Uterus (tissue), 4 donors: ENCODE measurements at places on chromosomes 5 and 9.

- DNase-seq = no peak
Measured at GRCh38 chr9:79673614-79674013, 101.8 kb downstream of the TLE4 start.

- DNase-seq = no peak
Measured at GRCh38 chr5:138282920-138283742, 8.7 kb upstream of the GFRA3 start.

DNA sequence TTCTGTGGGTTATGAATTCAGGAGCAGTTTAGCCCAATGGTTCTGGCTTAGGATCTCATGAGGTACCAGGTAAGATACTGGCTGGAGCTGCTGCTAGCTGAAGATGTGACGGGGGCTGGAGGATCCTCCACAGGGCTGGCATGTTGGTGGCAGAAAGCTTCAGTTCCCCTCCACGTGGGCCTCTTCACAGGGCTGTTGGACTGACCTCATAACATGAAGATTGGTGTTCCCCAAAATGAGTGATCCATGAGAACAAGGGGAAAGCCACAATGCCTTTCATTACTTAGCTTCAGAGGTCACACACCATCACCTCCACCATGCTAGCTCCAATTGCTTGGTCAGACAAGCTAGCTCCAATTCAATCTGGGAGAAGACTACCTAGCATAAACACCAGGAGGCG is 8.5 kb upstream of the S100Z start:
- no peak for DNase-seq

DNA sequence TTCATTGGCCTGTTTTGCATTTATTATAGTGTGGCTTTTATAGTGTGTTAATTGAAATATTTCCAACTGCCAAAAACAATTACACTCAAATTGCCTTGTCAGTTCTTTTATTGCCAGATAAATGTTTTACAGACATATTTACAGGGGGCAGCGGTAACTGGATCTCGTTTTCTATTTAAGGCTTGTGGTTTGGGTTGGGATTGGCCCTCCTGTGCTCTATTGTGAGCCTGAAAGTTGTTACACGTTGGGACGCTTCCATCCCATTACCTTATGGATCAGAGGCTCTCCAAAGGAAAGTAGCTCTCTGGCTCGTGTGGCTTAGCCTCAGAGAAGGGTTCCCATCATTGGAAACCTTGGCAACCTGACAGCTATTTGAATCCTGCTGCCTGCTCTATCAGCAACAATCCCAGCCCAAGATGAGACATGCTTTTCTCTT is 20.8 kb downstream of the DNAI1 start:
- no peak for DNase-seq

DNA sequence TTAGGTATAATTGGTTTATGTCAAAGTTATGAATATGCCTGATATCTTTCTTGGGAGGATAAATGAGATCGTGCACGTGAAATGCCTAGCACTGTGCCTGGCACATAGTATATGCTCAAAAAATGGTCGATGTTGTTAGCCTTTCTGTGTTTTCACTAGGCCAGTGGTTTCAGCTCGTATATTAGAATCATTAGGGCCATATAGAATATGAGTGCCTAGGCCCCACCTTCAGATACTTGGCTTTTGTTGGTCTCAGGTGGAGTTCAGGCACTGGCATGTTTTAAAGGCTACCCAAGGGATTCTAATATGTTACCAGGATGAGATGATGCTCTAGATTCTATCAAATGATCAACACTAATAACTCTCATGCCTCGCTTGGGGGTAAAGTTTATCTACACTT is 56.8 kb downstream of the ELL2 start:
- no peak for DNase-seq

DNA sequence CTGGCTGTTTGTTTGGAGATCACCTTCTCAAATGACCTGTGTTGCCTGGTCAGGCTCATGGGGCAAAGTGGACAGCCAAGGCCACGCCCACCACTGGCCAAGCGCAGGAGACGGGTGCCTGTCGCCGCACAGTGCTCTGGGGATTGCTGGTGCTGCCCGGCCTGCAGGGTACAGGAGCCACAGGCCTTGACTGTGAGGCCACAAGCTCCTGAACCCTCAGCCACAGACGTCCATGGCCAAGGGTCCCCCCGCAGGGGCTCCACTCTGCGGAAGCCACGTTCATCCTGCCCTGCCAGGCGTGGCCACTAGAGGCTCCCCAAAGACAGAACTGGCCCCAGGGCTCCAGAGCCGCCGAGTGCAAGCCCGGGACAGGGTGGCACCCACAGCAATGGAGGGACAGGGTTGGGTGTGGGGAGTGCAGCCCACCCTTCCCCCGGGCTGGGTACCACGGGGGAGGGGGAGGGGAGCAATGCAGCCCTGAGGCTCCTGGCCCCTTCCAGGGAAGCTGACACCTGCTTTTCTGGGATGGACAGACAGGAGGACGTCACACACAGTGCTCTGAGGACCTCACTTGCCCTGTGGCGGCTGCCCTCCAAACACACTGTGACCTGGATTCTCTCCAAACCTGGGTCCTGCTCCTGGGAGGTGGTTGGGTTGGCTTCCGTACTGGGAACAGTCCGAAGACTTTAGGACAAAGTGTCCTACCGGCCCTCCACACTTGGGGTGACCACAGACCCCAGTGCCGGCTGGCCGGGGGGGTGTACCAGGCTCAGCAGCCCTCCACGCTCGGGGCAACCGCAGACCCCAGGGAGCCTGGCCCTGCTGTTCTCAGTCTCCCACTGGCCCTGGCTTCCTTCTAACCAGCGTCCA is 21.5 kb downstream of the TPPP start:
- DNase-seq = peak; percentile 65

GRCh38 chr9:98347642-98348041 is 92.2 kb upstream of the TBC1D2 start:
- no peak for DNase-seq

DNA sequence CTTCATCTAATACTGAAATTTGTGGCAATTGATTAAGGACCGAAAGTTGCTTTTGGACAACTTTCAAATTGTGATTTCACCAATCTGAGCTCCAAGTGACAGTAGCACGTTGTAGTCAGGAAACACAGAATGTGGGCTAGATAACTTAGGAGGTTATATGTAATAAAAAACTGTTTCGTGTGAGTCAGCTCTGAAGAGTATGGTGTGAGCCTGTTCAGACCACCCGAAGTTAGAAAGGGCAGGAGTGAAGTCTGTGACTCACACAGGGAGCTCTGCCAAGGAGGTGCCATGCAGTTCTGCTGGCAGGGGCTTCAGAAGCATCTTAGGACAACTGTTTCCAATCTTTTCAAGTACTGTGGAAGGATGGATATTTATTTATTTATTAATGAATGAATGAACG is 16.4 kb upstream of the ZBTB34 start:
- DNase-seq = no peak

DNA sequence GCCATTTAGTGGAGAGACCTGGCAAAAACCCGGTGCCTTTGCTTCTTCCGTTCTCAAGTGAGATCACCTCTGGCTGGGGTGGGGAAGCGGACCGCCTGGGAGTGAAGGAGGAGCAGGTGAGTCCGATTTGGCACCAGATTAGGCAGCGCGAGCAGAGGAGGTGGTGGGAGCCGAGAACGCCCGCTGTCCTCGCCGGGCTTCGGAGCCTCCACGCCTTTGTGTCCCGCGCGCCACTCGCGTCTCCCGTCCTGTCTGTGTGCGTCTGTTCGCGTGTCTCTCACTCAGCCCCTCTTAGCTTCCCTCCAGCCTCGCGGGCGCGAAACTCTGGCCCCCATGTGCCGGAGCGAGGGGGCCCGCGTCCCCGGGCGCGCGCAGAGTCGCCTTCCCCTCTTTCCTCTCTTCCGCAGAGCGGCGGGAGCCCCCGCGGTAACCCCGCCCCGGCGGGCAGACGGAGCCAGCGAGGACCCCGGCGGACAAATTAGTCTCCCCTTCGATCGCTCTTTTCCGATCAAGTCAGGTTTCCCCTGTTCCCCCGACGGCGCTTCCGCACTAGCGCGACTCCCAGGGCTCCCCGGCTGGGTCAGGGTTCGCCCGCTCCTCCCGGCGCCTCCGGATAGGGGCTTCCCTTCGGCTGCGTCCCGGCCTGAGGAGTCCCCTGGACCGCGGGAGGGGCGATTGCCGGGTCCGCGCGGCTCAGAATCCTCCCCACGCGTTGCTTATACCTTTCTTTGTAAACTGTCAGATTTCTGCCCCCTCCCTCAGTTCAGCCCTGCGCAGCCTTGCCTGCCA is 7.1 kb downstream of the POU4F3 start:
- no peak for DNase-seq

GRCh38 chr9:93005876-93006275 is 52.6 kb upstream of the SUSD3 start:
- DNase-seq = no peak

DNA sequence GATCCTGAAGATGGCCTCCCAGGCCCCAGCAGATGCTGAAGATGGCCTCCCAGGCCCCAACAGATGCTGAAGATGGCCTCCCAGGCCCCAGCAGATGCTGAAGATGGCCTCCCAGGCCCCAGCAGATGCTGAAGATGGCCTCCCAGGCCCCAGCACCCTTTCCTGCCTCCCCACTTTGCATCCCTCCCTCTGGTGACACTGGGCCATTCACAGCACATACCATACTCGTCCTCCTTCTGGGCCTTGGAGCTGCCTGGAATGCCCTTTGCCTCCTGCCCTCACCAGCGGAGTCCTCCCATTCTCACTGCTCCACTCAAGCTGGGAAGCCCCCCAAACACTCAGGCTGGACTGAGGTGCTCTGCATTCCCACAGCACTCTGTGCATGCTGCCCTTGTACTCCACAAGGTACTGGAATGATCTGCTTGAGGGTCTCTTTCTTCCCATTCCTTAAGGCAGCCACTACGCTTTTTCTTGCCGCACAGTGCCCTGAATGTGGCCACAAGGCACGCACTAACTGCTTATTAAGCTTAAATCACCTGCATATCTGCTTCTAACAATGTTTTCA is 550.0 kb downstream of the BNC2 start:
- no peak for DNase-seq

DNA sequence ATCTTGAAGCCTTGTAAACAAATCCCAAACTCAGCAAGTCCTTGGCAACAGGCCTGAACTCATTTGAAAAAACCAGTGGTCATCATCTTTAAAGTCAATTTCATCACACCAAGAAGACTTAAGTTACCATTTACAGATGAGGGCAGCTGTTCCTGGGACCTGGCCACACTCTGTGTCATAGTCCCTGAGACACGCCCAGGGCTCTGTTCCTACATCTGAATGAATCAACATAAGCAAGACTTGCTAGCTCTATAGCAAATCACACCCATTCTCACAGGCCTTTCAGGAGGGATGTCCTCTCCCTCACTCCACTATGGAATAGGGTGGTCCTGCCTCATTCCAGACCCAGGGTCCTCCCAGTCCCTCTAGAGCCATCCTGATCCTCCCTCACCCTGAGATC is 142.8 kb downstream of the NSG2 start:
- no peak for DNase-seq

DNA sequence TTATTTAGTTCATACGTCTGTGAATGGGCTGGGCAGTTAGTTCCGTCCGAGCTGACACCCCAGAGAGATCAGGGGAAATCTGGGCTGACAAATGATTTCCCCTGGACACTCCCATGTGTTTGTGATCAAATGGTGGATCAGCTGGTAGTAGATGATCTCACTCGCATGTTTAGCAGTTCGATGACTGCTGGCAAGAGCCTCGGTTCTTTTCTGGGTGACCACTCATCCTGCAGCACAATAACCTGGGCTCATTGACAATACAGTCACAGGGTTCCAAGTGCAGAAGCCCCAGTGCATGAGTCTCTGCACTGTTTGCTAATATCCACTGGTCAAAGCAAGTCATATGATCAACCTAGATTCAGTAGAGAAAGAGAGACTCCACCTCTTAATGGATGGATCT is 155.9 kb downstream of the NR2F1-AS1 start:
- no peak for DNase-seq

GRCh38 chr9:93265972-93266371 is 82.0 kb downstream of the WNK2 start:
- no peak for DNase-seq

- DNase-seq = no peak
Measured at GRCh38 chr5:91318724-91319123, 64.4 kb downstream of the ARRDC3 start.

DNA sequence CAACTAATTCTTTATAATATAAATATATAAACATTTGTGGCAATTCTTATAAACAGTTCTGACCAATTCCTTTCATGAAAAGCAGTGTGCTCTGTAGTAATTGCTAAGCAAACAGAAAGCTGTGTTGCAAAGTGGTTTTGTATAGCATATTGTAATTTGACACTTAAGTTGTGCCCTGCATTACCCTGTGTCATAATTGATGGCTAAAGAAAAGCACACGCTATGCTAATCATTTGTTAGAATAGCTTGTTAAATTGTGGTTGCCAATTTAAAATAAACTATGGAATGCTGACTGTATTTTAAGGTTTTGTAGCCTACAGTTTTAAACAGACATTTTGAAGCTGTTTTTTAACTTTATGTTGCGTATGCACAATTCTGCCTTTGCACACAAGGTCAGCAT is 140.0 kb downstream of the PBX3 start:
- DNase-seq = no peak

- DNase-seq = no peak
Measured at GRCh38 chr5:54135042-54135441, 175.3 kb downstream of the ARL15 start.

- no peak for DNase-seq
Measured at GRCh38 chr5:61796773-61797172, 464.7 kb downstream of the ZSWIM6 start.

GRCh38 chr9:114484854-114485443 is 20.3 kb downstream of the WHRN start:
- no peak for DNase-seq

GRCh38 chr5:42676362-42676761 is 80.3 kb upstream of the CCDC152 start:
- no peak for DNase-seq

GRCh38 chr9:99294850-99295461 is 72.9 kb downstream of the SEC61B start:
- no peak for DNase-seq

GRCh38 chr9:77510666-77511065 is 137.5 kb downstream of the GNA14 start:
- DNase-seq = no peak

DNA sequence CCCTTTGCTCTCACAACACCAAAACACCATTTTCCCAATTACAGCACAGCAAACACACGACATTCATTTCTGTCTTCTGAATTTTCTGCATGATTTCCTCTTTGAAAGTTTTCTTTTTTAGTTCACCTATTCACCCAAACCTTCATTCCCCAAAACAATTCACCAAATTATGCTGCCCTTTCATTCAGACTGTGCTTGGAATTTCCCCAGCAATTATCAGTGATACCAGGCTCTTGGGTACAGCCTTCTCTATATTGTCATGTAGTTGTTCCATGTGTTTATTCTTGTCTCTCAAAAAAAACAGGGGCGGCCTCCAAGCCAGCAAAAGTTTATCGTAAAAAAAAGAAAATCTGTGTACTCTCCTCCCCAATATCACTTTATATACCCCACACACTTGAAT is 9.0 kb upstream of the LIX1 start:
- DNase-seq = no peak

DNA sequence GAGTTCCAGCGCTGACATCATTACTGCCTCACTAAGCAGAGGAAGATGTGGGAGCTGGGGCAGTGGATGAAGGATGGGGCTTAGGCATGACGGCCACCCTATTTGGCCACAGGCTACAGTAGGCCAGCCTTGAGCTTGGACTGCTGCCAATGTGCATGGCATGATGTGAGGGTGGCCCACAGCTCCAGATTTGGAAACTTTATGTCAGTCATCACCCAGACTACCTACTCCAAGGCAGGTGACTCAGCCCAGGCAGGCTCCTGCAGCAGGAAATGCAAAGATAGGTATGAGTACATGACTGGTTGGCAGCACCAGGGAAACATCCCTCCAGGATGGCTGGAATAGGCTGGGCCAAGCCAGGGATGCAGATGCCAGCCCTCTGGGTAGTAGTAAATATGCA is 303.6 kb downstream of the SPOCK1 start:
- no peak for DNase-seq

- no peak for DNase-seq
Measured at GRCh38 chr5:167797933-167798332, 493.5 kb upstream of the WWC1 start.
